Brain pericyte (primary cell): ENCODE measurements at places on chromosomes 2 and 18.

DNA sequence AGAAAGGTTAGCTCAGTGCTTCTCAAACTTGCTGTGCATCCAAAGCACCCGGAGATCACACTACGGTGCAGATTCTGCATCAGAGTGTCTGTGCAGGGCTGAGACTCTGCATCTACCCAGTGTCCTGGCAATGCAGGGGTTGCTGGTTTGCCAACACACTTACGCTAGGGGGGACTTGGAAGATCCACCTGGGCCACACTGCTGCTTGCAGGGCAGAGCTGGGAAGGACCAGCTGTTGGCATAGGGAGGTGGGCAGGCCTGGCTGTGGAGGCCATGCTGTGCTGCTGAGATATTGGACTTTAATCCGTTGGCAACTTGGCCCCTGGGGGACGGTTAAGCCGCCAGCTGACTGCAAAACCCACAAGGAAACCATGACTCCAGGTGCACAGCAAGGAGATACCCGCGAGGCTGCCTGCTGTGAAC is 397.6 kb upstream of the HS6ST1 start:
- DNase-seq = no peak

DNA sequence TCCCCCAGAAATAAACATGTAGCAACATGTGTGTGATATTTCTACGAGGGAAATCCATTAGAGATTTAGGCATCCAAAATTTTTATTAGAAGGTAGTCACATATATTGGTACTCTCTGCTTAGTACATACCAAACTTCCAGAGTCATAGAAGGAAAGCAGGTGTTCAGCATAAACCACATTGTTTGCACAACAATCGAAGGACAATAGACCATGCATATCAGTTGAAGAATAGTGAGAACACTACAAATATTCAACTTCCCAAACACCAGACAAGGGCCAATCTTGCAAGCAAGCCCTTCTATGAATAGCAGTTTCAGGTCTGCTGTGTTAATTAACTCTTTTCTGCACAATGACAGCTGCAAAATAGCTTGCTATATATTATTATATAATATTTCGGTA is 702.2 kb downstream of the ERBB4 start:
- no peak for DNase-seq

DNA sequence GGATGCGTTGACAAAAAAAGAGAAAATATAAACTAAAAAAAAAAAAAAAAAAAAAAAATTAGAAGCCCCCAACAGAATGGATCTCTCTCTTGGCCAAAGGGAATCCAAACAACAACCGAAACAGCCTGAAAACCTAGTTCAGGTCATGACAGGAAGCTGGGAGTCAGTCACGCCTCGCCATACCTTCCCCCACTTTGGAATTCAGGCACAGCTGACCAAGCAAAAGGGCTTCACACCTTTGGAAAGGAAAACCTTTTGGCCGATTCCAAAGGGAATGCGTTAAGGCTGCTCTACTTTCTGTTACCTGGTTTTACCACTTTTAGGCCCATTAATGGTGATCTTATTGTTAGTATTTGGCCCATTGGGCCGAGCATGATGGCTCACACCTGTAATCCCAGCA is 17.9 kb upstream of the RMC1 start:
- DNase-seq = no peak

DNA sequence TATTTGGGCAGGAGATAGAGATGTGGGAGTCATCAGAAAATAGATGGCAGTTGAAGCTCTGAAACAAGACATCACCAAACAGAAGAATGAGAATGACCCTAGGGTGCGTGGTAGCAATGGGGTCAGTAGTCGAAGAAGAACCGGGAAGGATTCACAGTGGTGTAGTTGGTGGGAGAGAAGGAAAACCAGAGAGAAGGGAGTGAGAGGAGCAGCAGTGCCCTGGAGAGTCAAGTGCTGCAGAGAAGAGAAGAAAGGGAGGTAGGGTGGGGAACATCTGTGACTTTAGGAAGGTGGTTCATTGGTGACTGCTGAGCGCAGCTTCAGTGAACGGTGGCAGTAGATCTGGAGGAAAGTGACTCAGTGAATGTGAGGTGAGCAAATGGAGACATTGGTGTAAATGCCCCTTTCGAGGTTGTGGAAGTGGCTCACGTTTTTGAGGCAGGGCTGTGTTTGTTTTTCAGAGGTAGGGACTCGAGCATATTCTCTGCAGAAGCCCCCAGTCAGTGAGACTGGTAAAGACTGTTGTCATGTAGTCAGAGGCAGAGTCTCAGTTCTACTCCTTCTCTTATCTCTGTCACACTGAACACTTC is 36.4 kb downstream of the CDC42EP3 start:
- DNase-seq = no peak

DNA sequence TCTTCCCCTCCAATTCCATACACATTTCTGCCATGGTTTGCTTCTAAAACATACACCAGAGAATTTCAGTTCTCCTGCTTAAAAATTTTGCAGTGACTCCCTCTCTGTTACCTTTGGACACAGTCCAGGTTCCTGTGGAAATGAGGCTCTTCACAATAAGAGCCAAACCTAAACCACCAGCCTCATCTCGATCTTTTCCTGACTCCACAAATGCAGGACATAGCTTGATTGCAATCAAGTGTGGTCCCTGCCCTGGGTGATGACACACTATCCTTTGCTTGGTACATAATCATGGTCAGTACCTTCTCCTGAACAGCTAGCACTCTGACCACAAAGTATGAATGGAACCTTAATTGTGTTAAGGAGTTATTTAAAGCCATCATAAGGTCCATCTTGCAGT is 134.9 kb upstream of the CHAC2 start:
- DNase-seq = peak; percentile 8

DNA sequence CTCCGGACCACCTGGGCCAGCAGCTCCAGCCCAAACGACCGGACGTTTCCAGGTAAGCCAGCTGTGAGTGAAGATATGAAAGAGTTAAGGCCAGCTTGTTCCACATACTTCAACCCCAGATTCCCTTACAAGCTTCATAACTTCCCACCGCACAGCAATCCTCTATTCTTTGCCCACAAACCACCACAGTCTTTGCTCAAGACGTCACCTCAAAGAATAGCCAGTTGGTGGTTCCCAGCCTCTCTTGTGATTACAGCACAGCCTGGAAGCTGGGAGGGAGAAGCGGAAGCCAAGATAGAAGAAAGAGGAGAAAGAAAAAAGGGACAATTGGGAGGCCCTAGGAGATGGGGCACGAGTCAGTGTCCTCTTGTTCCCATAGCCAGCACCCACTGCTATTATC is 70.6 kb downstream of the NRP2 start:
- DNase-seq = no peak
